ENCODE measurements at places on chromosomes 2 and 18.

- DNase-seq, result peak; percentile 37
Observed at GRCh38 chr2:238108423-238109183, 8.5 kb downstream of the ESPNL start.

DNA sequence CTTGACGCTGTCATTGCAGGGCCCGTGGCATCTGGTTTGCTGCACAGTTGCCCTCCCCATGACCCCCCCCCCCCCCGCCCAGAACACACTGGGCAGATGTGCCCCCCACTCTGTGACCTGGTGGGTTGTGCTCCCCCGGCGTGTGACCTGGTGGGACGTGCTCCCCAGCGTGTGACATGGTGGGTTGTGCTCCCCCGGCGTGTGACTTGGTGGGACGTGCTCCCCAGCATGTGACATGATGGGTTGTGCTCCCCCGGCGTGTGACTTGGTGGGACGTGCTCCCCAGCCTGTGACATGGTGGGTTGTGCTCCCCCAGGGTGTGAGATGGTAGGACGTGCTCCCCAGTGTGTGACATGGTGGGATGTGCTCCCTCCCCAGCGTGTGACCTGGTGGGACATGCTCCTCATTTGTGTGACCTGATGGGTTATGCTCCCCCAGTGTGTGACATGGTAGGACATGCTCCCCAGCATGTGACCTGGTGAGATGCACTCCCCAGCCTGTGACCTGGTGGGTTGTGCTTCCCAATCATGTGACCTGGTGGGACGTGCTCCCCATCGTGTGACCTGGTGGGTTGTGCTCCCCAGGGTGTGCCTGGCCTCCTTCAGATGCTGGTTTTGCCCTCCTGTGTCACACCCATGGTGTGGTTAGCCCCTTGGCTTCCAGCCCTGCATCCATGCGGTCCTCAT is 213.7 kb downstream of the AGAP1 start:
- DNase-seq, result no peak

DNA sequence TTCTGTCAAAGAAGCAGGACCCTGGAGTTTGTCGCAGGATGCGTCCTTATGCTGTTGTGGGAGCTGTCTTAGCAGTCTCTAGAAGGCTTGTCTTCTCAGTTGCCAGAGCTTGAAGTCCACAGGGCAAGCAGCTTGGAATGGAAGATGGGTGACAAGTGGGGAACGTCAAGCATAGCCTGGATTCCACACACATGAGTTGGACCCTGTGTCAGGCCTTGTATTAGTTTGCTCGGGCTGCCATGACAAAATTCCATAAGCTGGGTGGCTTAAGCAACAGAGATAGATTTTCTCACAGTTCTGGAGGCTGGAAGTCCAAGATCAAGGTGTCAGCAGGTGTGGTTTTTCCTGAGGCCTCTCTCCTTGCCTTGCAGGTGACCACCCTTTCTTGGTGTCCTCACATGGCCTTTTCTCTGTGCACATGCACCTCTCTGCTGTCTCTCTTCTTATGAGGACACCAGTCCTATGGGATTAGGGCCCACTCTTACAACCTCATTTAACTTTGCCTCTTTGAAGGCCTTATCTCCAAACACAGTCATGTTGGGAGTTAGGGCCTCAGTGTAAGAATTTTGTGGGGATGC is 51.3 kb downstream of the THNSL2 start:
- DNase-seq, result no peak

GRCh38 chr18:79186649-79187048 is 117.5 kb downstream of the ATP9B start:
- DNase-seq, result no peak

GRCh38 chr18:44651918-44652572 is 28.6 kb upstream of the SETBP1 start:
- no peak for DNase-seq

DNA sequence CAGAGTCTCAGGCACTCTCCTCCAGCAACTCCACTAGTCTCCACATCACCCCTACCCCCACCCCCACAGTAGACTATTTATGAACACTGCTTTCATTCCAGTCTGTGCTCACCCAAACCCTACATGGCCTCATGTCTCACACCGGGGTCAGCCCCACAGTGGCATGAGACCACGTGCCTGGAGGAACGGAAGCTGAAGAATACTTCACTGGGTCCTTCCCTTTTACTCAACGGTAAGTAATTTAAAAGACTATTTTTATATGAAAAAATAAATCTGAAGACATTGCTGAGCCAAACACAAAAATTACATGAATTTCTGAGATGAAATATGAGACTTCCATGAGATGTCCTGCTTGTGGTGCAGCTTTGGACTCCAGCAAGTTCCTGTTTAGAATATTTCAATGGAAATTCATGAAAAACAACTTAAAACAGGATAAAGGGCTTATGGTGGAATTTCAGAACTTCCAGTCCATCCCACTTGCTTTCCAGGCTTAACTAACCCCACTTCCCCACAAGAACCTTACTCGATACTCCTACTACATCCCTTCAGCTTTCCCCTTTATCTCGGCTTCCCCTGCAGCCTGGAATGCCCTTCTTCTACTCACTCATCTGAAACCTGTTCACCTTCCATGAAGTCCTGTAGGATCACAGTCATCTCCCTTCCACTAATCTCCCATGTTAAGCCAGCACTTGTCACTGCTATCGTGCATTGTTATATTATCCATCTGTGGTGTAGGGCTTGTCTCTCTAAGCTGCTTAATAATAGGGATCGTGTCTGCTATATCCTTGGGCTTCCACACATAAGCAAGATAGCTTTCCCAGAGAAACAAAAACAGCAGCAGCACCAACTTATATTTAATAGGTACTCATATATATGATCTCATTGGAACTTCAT is 47.9 kb downstream of the SLC14A1 start:
- DNase-seq, result no peak

DNA sequence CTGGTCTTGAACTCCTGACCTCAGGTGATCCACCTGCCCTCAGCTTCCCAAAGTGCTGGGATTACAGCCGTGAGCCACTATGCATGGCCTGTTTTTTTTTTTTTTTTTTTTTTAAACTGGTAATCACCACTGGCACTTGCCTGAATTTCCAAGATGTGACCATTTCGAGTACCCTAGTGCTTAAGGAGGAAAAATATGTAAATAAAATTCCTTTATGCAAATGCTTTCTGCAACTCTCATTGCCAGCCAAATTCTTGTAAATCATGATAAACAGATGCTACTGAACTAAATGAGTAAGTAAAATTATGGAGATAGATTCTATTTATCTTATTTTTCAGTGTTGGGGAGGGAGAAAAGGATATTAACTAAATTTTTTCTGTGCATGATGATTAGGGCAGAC is 18.6 kb downstream of the CDCA7 start:
- DNase-seq, result no peak

GRCh38 chr2:98492441-98492840 is 47.8 kb downstream of the INPP4A start:
- DNase-seq, result no peak

GRCh38 chr2:32363597-32363996 is 6.8 kb downstream of the BIRC6 start:
- DNase-seq, result no peak

GRCh38 chr18:3649135-3649632 is 199.2 kb downstream of the TGIF1 start:
- DNase-seq, result no peak

GRCh38 chr2:25881764-25882163 is 3.5 kb upstream of the ASXL2 start:
- DNase-seq, result no peak

GRCh38 chr18:60975420-60975819 is 357.8 kb upstream of the CDH20 start:
- no peak for DNase-seq

DNA sequence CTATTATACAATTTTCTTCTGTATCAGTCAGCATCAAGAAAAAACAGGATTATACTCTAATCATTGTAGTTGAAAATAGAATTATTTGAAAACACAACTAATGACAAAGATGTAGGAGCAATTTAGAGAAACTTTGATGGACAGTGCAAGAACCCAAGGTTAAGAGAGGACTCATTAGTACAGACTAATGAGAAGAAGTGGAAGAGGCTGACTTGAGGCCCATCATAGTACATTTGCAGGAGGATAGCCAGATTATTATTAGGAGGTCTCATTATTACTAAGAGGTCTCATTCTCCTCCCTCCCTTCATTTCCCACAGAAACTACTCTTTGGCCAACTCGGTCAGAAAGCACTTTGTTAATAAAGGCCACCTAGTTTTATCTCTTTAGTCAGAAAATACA is 1983.0 kb downstream of the SUCLG1 start:
- DNase-seq, result no peak

GRCh38 chr18:13627639-13628038 is 98.7 kb downstream of the FAM210A start:
- peak; percentile 30 for DNase-seq

GRCh38 chr18:8463791-8464190 is 145.4 kb upstream of the RAB12 start:
- no peak for DNase-seq

DNA sequence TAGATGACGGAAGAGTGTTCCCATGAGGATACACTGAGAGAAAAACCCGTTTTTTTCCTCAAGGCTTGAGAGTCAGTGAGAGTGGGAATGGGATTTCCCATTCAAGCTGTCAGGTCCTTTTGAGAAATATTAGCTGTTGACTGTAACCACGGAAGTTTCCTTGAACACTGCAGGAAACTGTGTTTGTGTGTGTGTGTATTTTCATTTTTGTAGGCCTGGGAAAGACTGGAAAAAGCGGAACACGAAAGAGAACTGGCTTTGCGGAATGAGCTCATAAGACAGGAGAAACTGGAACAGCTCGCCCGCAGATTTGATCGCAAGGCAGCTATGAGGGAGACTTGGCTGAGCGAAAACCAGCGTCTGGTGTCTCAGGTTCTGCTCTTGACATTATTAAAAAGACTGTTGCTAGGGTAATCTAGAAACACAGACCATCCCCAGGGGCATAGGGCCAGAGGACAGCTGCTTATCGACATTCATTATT is 98.8 kb upstream of the EML6 start:
- DNase-seq, result no peak

- no peak for DNase-seq
Observed at GRCh38 chr2:199830531-199830930, 20.5 kb downstream of the FTCDNL1 start.

GRCh38 chr2:237864940-237865622 is 5.7 kb downstream of the RAMP1 start:
- DNase-seq, result no peak

DNA sequence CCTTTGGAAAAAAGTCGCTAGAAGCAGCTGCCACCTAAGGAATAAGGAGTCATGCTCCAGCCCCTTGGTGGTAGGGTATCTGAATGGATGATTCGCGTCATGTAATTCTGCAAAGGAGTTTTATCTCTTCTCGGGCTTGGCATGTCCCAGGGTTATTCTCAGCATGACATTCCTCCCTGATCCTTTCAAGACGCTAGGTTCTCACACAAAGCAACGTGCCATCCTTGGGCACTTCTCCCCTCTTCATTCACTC is 355.6 kb downstream of the MYCN start:
- no peak for DNase-seq

DNA sequence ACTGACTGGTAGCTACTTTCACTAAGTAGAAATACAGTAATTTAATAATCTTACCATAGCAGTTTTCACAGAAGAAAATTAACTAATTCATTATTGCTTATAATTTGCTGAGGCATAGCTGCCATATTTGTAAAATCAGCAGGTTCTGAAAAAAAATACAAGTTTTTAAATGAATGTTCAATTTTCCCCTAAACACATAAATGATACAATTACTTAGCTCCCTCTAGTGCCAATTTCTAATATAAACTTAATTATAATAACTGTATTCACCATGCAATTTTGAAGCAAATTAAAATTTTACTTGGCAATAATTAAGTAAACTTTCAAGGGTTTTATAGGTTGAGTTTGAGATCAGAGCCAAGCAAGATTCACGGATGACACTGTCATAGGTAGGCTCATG is 1321.6 kb upstream of the ACVR2A start:
- DNase-seq, result no peak

GRCh38 chr2:180653481-180653880 is 326.9 kb upstream of the UBE2E3 start:
- DNase-seq, result no peak

DNA sequence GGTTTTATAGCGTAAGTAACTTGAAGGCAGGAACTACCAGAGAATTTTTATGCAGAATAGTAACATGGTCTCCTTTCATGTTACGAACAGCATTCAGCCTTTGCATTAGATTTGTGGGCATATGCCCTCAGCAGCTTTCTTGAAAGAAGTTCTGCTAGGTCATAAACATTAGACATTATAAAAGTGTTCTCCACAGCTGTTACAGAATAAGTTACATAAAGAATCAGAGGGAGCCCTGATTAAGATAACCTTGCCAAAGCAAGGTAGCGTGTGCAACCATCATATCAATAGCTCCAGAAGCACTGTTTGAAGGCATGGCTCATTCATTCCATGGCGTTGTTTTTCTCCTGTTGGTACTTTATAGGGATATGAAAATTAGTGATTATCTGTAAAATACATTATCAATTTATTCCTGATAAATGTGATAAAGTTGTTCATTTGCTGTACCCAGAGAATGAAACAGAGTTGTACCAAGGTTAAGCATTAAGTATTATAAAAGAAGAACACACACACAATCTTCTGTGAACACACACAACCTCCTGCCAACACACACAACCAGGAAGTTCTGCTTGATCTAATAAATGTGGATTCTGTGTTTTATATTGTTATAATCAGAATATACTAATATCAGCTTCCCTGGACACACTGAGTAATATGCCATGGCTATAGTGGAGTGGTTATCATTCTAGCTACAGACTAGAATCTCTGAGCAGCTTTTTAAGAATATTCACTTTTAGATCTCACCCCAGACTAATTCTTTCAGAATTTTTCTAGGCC is 286.7 kb upstream of the SLC39A10 start:
- DNase-seq, result no peak

DNA sequence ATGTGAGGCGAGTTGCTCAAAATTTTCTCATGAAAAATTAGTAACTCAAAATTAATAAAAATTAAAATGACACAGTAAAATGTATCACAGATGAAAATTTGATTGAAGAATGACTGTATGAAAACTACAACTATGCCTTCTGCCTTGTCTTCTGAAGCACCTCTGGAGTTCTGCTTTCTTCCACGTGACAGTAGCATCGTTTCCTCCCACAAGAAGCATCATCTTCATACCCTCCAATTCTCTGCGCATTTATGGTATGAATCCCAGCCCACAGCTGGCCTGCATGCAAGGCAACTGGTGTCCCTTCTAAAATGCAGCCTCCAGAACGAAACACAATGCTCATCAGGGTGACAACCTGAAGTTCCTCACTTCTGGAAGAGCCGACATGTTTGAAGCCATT is 189.9 kb downstream of the MYO1B start:
- no peak for DNase-seq
